ENCODE measurements at places on chromosomes 3 and 15.

GRCh38 chr3:196990601-196991007 is 22.0 kb upstream of the PIGZ start:
- DNase-seq: no peak

- DNase-seq: peak; percentile 29
Measured at GRCh38 chr3:32553459-32553858, 17.2 kb downstream of the DYNC1LI1 start.

- DNase-seq: no peak
Measured at GRCh38 chr3:15535732-15536131, 14.2 kb upstream of the COLQ start.

GRCh38 chr15:78108300-78109084 is 16.1 kb downstream of the SH2D7 start:
- DNase-seq: peak; percentile 92

GRCh38 chr3:83033133-83033532 is 1271.7 kb upstream of the GBE1 start:
- DNase-seq: no peak

GRCh38 chr3:195896361-195897080 is 11.8 kb downstream of the TNK2 start:
- no peak for DNase-seq

- DNase-seq: peak; percentile 12
Measured at GRCh38 chr15:67511606-67512005, 9.3 kb upstream of the C15orf61 start.

- no peak for DNase-seq
Measured at GRCh38 chr15:64017591-64018163, 28.6 kb downstream of the DAPK2 start.

GRCh38 chr3:46833346-46834300 is 29.6 kb downstream of the MYL3 start:
- no peak for DNase-seq

DNA sequence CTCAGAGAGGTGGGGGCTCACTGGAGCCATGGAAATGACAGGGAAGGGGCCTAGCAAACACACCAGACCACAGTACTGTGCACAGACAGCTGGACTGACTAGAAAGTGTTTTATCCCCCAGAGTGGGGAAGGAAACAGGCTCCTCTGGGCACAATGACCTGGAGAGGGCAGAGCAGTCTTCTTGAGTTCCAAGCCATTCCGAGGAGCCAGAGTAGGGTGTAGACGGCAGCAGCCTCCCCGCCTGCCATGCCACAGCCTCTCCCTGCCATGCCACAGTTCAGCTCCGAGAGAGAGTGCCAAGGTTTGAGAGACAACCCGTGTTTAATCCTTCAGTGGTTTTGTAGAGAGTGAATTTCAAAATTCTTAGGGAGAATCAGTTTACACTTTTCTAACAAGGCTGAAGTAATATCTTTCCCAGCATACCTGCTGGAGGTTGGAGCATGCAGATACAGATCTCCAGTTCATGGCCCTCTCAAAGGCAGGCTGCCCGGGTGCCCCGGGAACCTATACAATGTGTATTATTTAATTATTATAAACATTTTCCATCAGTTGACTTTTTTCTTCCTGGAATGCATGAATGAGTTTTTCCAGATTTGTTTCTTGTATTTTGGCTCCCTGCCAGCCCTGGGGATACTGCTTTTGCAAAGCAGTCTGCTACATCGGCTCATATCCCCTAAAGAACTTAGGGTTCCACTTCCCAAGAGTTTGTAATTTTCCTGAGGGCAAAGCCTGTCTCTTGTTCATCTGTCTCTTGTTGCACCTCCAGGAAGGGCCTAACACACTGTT is 3.2 kb downstream of the PODXL2 start:
- DNase-seq: no peak

DNA sequence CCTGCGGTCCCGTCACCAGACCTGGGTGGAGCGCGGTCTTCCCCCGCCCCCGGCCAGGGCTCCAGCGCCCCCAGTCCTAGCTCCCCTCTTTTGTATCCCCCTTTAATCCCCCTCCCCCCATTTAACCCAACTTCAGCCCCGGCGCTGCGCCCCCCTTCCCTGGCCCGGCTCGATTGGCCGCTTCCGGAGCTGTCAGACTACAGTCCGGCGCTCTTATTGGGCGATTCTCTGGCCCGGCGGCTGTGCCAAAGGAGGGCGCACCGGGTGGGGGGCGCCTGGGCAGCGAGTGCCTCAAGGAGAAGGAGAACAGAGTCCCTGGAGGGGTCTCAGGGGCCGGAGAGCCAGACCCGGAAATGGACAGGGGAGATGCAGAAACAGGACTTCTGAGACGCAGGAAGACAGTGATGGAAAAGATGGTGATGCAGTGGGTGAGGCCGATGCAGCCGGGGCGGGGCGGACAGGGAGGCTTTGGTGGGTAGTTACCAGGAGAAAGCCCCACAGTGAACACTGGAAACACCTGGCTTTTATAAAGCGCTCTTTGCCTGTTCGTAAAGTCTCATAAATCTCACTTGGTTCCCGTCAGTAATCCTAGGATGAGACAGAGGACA is 1.2 kb upstream of the ADCY5 start:
- no peak for DNase-seq

DNA sequence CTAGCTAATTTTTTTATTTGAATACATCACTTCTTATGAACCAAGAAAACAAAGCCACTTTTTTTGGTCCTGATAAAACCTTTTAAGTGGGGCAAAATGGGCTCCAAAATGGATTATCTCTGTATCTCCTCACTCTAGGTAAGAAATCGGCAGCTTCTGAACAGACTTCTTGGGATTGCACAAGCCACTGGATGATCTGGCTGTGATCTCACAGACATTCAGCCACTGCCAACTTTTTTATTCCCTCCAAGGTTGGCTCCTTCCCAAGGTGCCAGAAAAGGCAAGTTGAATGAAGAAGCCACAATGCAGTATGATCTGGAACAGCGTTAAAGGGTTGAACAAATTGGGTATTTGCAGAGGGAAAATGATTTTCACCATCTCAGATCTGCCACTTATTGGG is 73.2 kb downstream of the PRICKLE2 start:
- no peak for DNase-seq

GRCh38 chr15:29569533-29570092 is 252.7 kb downstream of the TJP1 start:
- no peak for DNase-seq

DNA sequence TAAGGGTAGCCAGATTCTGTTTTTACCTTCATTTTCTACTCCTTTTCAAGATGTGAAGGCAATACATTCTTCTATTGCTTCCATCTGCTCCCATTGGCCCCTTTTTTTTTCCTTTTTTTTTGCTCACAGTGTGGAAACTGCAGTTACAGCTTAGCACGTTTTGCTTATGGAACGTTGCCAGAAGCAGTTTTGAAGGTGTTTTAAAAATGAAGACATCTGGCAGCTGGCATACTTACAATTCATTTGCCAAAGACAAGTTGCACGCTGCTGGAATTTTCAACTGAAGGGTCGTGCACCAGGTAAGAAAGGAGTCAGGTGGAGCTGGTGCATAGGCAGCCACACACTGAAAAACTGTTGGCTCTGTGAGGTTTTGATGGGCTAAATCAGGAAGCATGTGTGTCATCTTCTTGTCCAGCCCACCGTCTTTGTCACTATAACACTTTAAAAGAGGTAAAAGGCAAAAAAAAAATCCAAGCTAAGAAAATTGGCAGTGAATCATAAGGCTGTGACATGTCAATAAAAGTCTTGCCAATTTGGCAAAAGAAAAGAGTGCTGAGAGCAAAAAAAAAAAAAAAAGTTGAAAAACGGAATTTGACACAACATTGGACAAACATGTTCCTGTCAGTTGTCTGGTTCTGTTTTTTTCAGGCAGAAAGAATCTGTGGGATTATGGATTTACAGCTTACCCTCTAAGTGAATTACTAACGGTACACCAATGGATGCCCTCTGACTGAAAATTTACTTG is 225.4 kb upstream of the SOX2 start:
- no peak for DNase-seq

GRCh38 chr3:12986986-12987385 is 86.2 kb downstream of the IQSEC1 start:
- DNase-seq: no peak

DNA sequence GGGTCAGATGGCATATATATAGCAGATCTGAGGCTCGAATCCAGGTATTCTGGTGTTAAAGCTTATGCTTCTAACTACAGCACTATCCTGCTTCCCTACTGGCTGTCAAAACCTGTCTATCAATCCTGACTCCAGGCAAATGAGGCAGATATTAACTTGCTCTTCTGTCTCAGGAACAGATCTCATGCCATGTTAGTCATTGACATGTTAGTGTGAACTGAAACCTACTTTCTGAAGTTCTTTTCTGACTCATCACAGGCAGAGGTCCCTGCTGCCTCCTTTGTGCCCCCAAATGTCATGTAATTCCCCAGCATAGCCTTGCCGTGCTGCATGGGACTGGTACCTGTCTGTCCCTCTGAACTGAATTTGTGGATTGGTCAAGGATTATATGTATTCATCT is 125.0 kb upstream of the SMAD3 start:
- DNase-seq: peak; percentile 83

GRCh38 chr3:54841471-54841870 is 86.4 kb downstream of the LRTM1 start:
- DNase-seq: no peak

DNA sequence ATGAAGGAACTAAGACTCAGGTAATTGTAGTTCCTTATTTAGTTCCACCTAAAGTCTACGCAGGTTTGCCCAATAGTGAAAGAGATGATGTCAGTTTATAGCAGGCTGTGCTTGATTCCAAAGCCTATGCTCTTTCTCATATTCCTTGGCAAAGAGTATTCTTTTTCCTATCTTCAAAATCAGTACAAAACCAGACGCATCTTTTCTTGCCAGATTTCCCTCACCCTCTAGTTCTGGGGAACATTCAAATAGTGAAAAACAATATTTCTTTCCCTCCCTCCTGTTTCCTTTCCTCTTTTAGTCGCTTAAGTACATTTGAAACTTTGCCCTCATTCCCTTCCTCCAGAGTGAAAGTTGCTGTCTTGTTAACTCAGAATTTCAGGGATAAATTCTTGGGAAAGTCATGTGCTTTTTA is 134.6 kb upstream of the PDZRN3 start:
- DNase-seq: no peak

DNA sequence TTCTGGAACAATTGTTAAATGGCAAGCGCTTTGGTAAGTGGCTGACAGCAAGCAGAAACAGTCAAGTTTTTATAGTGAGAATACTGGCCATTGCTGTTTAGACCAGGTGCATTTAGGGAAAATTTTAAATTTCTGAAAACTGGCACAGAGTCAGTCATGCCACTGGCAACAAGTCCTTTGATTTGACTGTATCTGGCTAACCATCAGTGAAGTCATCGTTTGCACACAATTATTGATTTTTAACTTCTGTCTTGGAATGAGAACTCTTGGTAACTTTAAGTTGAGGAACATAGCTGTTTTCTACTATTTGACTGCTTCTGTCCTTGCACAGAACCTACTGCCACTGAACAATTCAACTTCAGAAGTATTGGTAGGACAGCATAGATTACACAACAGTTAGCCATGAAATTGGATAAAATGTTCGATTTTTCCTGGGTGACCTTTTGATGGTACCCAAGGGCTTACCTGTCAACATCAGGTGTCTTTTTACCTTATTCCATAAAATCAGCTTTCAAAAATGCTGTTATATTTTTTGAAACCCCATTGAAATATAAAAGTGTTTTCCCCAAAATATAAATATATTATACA is 225.0 kb downstream of the PDZRN3 start:
- no peak for DNase-seq

DNA sequence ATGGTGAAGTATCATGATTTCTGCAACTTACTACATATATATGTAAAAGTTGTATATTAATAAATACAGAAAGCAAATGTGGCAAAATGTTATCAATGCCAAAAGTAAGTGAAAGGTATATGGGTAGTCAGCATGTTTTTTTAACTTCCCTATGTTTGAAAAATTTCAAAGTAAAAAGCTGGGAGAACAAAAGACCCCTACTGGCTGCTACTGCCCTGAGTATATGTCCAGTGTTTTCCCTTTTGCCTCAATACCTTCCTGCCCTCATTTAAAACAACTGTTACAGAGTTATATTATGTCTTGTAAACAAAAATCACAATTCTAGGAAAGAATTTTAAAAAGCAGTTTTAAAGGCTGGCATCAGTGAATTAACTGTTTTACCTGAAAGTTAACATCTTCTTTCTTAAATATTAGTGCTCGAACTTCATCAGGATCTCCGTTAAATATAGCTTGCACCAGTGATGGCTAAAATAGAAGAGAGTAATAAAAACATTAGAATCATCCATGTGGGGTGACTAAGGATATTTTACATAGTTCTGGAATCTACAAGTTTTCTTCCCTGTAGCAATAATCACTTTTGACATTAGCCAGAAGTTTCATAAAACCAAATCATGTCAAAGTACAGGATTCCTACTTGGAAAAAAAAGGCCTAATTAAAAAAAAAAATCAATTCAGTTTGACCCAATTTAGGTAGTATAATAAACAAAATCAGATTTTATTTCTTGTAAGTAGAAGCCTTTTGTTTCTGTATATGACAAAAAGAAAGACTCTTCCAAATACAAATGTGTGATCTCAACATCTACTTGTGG is 2.7 kb downstream of the ANKRD28 start:
- DNase-seq: no peak

DNA sequence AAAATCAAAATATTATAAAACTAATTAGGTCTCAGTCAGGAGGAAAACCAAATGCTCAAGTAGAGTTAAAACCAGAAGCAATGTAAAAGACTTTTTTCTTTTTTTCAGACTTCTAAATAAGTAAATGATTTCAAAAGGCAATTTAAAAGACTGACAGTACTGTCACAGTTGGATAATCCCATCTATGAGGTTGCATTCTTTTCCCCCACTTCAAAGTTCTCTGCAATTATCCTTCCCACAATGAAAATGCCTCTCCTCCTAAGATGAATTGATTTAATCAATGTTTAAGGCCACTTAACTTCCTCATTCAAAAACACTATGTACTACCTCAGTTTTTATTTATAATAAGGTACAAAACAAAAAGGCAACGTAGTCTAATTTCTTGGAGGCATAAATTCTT is 8.1 kb downstream of the MRPL3 start:
- no peak for DNase-seq

DNA sequence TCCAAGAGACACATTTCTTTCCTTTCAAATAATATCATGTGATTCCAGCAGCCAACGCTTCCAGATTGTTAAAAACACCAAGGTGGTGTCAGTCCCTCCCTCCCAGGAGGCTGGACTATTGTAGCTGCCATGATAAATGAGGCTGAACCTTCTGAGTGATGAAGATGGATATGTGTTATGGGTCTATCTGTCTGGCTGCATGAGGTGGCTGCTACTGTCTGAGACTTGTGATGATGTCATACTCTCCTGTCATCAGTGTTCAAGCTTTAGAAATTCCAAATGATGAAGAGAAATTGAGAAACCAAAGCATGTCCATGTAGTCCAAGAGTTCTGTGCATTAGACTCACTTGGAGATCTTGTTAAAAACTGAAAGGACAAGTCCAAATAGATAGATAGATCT is 683.0 kb downstream of the NTRK3 start:
- no peak for DNase-seq

DNA sequence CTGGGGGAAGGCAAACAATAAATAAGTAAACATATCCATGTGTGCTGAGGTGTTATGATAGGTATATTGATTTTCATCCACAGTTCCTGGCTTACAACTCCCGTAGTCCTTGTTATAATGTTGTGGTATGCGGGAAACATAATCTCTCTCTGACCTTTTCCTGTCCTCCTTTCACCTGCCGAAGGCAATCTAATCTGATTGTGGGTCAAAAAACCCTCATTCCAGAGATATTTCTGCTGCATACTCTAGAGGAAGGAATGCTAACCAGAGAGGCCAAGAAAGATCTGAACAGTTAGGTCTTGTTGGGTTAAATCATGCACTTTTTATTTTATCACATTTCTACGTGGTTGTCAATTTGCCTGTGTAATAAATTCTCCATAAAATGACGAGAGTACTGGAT is 383.6 kb upstream of the SEMA6D start:
- DNase-seq: no peak
